ENCODE measurements at places on chromosomes 2 and 18.

DNA sequence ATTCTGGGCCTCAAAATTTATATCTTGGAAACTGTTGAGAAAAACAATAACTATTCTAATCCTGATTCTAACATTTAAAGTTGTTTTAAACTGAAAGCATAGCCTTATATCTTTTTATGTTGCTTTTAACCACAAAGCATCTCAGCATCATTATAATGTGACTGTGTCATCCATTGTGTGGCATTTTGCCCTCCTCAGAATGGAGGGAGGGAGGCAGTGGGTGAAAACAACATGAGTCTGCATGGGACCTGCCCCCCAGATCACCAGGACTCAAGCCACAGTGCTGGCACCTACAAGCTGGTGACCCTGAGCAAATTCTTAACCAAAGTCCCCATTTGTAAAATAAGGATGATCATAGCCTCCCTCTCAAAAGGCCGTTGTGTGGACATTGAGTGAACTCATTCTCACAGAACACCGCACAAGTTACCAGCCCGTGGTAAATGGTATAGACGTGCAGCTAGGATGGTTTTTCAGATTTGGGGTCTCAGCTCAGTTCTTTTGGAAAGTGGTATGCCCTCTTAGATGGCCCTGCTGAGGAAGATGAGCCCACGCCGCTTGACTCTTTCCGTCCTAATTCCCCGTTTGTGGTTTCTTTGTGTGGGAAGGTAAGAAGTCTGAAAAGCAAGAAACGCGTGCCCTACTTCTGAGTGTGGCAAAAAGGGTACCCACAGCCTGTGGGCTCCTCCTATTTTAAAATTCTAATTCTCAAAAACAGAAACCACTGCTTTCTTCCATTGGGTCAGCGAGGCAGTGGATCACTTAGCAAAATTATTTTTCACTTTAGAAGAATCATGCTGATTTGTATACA lies 305.0 kb upstream of the ID2 start:
- DNase-seq = no peak

DNA sequence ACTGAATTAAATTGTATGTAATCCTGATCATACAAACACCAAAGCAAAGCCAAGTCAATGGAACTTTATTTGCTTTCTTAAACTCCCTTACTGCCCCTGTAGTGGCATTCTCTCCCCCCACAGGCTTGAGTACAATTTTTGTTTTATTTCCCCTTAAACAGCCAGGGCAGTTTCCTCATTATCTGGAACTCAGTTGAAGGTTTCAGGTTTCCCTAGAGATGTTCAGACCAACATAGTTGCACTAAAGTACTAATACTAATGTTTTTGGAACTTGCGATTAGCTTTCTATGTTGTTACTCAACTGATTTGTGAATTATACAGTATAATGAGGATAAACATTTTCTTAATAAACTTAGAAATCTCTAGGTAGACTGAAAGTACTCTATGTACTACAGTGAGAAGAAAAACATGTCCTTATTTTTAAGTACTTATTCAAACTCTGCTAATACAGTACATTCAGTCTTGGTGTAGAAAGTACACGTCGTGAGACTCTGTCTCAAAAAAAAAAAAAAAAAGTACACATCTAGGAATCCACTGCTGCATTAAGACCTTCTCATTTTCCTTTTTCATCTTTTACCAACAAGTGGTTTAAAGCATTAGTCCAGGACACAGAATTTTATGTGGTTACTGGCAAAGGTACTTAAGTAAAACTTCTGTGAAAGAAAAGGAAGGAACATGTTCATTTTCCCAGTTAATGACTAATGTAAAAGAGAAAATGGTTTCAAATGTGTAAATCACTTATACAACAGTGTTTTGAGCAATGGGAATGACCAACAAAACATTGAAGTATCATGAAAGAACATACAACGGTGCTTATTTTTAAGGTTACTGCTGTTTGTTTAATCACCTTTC lies 209.5 kb upstream of the SMAD7 start:
- DNase-seq = no peak

GRCh38 chr2:72915907-72916742 lies 1.2 kb upstream of the EMX1 start:
- peak; percentile 91 for DNase-seq

DNA sequence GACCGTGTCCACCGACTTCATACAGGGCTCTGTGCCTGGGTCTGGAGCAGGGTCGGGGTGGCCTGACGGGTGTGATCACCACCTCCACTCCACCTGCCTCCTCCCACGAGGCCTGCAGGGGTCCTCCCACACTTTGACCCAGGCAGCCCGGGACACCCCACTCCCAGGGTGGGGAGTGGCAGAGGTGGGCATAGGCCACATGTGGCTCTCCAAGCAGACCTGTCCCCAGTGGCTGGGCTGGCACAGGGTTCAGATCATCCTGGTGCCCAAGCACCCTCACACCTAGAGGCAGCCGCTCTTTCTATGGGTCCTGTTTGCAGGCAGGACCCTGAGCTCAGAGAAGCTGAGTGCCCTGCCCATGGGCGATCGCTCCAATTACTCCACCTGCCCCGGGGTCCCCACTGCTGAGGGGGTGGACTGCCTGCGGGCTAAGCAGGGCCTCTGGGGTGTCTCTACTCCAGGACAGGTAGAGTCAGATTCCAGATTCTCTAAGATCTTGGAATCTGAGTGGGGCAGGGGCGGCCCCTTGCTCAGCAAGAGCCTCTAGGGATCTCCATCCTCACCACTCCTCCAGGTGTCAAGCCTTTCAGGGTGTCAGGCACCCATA lies 1.4 kb downstream of the NEURL3 start:
- DNase-seq = no peak

GRCh38 chr2:95551055-95551568 lies 40.7 kb upstream of the TRIM43 start:
- no peak for DNase-seq

DNA sequence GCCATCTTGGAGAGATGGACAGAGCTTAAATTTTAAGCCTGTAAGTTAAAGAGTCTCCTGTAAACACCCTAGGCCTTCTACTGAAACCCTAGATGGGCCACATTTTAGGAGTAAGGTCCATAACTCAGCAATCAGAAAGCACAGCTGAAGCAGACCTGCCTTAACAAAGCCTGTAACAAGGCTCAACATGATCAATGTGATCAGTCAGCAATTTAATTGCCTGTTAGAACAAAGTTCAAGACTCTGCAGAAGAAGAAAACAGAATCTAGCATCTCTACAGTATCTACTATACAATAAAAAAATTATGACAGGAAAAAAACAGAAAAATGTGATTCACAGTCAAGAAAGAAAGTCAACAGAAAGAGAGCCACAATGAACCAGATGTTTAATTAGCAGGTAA lies 27.1 kb downstream of the SEPTIN10 start:
- DNase-seq = no peak

GRCh38 chr2:194706179-194706578 lies 950.8 kb upstream of the SLC39A10 start:
- no peak for DNase-seq

- no peak for DNase-seq
These were observed 434.7 kb upstream of the HS6ST1 start for GRCh38 chr2:128753321-128753720.

DNA sequence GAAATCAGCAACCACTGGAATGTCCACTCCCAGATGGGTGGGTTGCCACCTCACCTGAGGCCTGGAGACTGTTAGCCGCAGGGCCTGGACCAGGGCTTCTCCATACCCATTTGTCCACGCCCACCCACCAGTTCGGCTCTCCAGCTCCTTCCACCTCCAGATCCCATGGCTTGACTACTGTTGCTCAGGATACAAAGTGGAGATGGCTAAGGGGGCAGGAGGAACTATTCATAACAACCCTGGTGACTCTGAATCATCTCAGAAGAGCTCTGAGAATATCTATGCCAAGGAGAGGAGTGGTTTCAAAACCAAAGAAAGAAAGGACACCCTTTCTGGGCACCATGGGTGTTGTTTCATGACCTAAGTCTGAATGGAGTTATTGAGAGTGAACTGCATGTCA lies 145.8 kb downstream of the LAMA3 start:
- no peak for DNase-seq

- no peak for DNase-seq
These were observed 98.9 kb downstream of the ABI2 start for GRCh38 chr2:203427061-203427460.

DNA sequence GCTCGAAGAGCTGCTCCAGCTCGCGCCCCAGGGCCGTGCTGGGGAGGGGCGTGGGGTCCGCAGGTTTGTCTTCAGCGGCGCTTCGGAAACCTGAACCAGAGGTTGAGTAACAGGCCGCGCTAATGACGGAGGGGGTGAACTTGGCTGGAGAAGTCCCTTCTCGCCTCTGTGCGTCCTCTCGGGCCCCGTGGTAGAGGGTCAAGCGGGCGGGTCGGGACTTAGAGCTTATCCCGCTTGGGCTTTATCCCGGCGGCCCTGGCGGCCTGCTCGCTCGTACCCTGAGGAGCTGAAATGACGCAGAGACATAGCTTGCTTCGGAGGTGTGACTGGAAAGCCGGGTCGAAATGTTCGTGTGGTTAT lies 479 bp downstream of the RNMT start:
- DNase-seq = peak; percentile 37

- DNase-seq = no peak
These were observed 74.2 kb downstream of the CD8B2 start for GRCh38 chr2:106561356-106561755.

DNA sequence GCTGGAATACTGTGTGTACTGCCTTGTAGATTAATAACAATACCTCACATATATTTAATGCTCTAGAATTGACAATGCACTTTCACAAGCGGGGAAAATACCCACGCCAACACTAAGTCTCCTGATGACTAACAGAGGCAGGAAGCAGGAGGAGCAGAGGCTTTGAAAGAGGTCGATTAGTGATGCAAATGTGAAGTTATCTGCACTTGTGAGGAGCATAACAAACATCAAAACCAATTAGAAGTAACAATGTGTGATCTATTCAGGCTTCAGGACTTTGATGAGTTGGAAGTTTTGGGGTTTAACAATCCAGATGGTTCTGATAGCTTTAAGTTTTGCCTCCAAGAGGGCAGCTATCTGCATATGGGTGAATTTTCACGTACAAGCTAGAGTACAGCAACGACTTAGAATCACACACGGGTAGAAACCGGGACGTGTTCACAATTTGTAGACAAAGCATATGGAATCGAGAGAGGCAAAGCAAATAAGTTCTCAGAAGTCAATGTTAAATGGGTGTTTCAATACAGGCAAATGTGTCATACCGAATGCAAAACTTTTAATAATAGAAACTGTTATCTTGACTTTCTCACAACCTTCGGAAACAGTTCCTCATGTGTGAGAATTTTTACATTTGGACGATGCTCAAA lies 114.5 kb downstream of the METTL8 start:
- peak; percentile 48 for DNase-seq

- DNase-seq = no peak
These were observed 205.6 kb downstream of the TMEM182 start for GRCh38 chr2:102967451-102967850.

DNA sequence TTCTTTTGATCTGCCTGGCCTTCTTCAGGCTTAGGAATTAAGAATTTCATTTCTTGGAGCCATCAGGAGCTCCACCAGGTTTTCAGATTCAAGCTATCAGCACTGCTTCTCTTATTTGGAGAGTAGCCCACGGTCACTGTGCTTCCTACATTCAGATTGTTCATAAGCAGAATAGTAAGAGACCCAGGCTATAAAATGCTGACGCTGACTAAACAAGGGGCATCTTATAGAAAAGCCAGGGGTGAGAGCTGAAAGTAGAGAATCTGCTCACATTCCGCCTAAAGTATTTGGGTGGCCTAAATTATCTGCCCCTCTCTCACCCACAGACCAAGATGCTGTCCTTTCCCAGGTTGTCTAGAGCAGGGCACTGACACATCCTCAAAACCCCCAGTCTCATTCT lies 120.3 kb upstream of the SULT1C3 start:
- no peak for DNase-seq

- no peak for DNase-seq
These were observed 234.1 kb downstream of the ALPK2 start for GRCh38 chr18:58394602-58395425.

GRCh38 chr2:210452194-210452593 lies 24.4 kb downstream of the LANCL1 start:
- DNase-seq = no peak

DNA sequence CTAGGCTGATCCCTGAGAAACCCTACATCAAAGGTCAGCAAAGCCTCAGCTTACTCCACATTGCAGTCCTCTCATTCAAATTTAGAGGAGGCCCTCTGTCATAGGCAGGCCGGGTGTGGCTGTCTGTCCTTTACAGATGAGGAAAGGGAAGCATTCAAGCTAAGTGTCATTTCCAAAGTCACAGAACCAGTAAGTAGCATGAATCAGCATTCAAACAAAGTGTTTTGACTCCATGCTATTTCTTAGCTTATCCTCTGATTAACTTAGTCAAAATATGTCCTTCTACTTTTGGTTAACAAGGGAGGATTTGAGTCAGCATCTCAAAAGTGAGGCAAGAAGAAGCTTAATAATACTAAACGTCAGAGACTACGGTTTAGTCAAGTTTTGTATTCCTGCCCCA lies 409.0 kb upstream of the POU3F3 start:
- no peak for DNase-seq

DNA sequence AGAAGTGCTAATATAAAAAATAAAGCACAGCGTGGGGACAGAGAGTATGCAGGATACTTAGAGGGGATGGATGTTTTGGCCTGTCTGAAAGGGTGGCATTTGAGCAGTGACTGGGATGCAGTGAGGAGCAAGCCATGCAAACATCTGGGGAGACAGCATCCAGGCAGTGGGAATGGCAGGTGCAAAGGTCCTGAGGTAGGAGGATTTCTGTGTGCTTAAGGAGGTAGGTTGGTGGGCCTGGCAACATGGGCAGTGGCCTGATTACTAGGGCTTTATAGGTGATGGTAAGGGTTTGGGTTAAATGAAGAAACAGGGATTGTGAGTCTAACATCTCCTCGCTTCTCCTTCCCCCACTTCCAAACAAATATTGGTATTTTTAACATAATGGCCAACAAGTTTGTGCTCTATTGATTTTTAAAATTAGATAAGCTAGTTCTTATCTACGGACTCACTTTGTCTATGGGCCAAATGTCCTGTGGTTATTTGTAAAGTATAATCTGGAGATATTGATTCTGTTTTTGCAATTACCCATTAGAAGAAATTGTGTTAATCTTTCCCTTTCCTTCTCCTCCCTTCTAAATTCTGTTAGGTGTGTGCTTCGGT lies 2.4 kb downstream of the AOX1 start:
- no peak for DNase-seq

GRCh38 chr2:205700331-205701132 lies 18.2 kb downstream of the NRP2 start:
- no peak for DNase-seq

- no peak for DNase-seq
These were observed 6.7 kb downstream of the SFTPB start for GRCh38 chr2:85661139-85661858.

DNA sequence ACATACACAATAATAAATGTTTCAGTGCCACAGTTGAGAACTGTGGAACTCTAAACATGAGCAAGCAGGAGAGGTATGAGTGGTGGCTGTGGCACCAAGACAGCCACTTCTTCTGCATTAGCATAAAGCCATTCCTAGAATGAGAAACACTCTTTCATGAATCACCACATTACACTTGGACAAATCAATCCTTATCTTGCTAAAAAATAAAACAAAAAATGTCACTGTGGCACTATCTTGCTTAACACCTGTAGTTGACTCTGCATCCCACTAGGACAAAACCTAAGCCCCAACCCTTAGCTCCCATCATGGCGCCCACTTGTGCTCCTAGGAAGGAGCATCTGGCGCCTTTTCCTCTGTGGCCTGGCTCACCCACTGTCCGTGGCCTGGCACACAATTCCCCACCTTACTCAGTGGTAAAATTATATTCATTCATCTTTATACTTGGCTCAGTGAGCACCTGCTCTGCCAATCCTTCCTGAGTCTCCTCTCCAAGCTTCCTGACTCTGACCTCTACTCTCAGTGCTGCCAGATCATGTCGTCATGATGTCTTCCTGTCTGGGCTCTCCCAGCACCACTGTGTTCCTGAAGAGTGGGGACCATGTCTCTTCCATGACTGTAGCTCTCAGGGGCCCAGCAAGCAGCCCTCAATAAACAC lies 272.9 kb downstream of the LNPK start:
- DNase-seq = no peak

Measured in GM13977 (cell line).